ENCODE measurements at places on chromosomes 7 and 10.

DNA sequence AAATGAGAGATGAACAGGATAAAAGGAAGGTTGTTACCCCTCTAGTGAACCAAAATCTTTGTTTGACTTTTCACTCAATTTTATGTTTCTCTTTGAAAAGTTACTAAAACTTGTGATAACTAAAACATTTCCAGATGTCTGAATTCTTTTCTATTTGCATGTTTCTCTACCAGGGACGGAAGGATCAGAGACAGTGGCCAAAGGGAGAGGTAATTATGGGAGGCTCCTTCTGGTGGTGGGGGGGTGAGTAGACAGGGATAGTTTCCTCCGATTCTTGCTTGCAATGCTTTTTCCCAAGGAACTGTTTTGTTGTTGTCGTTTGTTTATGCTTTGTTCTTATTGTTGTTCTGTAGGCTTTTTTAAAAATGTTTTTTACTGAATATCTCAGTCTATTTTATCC, 374.8 kb downstream of the INHBA start:
- H3K4me3 ChIP-seq, result no peak overlapping the region
- DNase-seq, result no peak
- no peak overlapping the region for H3K27ac ChIP-seq
- no peaks in the 10 kb centered on the region for H3K27me3 ChIP-seq

DNA sequence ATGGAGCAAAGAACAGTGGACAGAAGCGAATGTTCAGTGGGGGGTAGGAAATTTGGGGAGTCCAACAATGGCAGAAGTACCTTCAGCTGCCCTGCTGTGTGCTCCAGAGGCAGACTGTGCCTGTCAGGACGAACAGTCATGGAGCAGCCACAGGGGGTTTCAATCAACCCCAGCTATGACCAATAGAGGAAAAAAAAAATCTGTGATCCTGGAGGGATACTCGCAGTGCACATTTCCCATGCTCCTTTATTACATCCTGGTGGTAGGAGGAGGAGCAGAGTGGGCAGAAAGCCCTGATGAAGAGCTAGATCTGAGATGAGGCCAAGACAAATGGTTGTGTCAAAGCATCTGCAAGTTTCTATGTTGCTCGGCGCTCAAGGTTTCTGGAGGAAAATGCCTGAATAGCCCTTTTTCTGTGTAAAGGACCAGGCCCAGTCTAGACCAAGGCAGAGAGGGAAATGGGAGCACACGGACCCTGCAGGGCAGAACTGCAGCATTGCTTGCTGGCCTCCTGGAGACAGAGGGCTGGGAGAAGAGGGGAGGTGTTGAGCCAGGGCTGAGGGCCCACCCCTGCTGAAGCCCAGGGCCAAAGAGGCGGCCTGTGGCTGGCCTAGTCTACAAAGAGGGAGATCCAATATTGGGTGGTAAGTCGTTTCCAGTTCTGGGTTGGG, 201.5 kb downstream of the GRID1 start:
- DNase-seq, result no peak
- no peak overlapping the region for H3K27ac ChIP-seq
- H3K4me3 ChIP-seq, result no peak overlapping the region
- no peaks in the 10 kb centered on the region for H3K27me3 ChIP-seq
- H3K4me1 ChIP-seq, result no peaks in the 10 kb centered on the region

- H3K27me3 ChIP-seq, result no peaks in the 10 kb centered on the region
- no peaks in the 10 kb centered on the region for H3K4me1 ChIP-seq
- H3K4me3 ChIP-seq, result no peak overlapping the region
Observed at GRCh38 chr10:43120116-43120928, 17.9 kb upstream of the CSGALNACT2 start.

DNA sequence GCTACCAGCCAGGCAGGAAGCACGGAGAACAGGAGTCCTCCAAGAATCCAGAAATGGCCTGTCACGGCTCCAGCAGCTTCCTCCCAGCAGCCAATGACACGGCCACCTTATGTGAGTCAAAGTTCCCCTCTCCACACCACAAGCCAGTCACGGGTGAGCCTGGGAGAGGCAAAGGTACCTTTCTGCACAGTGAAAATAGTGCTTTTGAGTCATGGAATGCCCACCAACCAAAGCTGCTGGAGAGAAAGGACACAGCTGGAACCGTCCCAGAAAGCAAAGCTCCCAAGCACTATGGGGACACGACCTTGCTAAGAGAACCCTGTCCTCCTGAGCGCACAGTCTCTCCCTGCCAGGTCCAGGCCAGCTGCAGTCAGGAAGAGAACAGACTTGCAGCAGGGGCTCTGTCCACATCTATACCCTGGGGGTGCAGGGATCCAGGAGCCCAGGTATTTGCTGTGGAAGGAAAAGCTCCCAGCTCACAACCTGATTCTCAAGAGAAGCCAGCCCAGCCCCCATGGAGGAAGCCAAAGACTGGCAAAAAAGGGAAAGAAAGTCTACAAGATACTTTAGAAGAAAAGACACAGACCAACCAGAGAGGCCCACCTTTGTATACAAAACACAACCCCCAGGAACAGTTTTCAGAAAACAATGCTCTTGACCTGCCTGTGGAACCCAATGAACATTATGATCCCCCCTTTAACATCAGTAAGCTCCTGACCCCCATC, 24.4 kb downstream of the C10orf71 start:
- no peak overlapping the region for H3K27ac ChIP-seq
- H3K36me3 ChIP-seq, result no peaks in the 10 kb centered on the region
- no peak for DNase-seq
- H3K27me3 ChIP-seq, result no peaks in the 10 kb centered on the region

- DNase-seq, result no peak
- no peak overlapping the region for H3K27ac ChIP-seq
- peaks cover 49% of the 10 kb centered on the region for H3K4me1 ChIP-seq
- H3K4me3 ChIP-seq, result no peak overlapping the region
- no peaks in the 10 kb centered on the region for H3K36me3 ChIP-seq
Observed at GRCh38 chr10:71231206-71231605, 18.8 kb downstream of the UNC5B start.

GRCh38 chr7:82605247-82605864, 161.8 kb upstream of the CACNA2D1 start:
- no peak overlapping the region for H3K4me3 ChIP-seq
- H3K4me1 ChIP-seq, result no peaks in the 10 kb centered on the region
- H3K27ac ChIP-seq, result no peak overlapping the region
- no peaks in the 10 kb centered on the region for H3K36me3 ChIP-seq
- DNase-seq, result no peak

DNA sequence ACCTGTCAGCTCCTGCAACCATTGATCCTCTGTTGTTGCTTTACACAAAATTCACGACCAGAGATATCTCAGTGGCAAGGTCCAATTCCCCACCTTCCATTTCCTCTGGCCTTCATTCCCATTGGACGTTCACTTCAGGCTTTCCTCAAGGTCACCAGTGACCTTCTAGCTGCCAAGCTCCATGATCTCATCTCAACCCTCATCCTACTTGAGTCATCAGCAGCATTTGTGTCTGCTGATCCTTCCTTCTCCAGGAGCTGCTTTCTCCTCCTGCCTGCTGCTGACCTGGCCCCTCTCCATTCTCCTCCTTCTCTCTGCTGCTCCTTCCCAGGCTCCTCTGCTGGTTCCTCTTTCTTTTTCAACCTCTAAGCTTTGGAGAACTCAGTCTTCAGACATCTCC, 66.2 kb upstream of the C10orf90 start:
- H3K4me1 ChIP-seq, result no peaks in the 10 kb centered on the region
- no peak overlapping the region for H3K27ac ChIP-seq
- DNase-seq, result no peak
- no peaks in the 10 kb centered on the region for H3K36me3 ChIP-seq
- H3K4me3 ChIP-seq, result no peak overlapping the region

GRCh38 chr10:8053446-8054243, 843 bp upstream of the GATA3 start:
- peaks cover 16% of the 10 kb centered on the region for H3K27me3 ChIP-seq
- H3K4me1 ChIP-seq, result peaks cover 33% of the 10 kb centered on the region
- no peaks in the 10 kb centered on the region for H3K36me3 ChIP-seq
- no peak for DNase-seq

GRCh38 chr7:112420236-112420861, 29.9 kb upstream of the IFRD1 start:
- H3K27ac ChIP-seq, result no peak overlapping the region
- H3K4me1 ChIP-seq, result peaks cover 17% of the 10 kb centered on the region
- no peaks in the 10 kb centered on the region for H3K27me3 ChIP-seq
- DNase-seq, result no peak
- H3K36me3 ChIP-seq, result no peaks in the 10 kb centered on the region

GRCh38 chr7:36286226-36286625, 103.4 kb upstream of the ANLN start:
- DNase-seq, result no peak
- no peaks in the 10 kb centered on the region for H3K27me3 ChIP-seq
- no peak overlapping the region for H3K27ac ChIP-seq
- no peaks in the 10 kb centered on the region for H3K36me3 ChIP-seq
- H3K4me1 ChIP-seq, result peaks cover 41% of the 10 kb centered on the region

- no peaks in the 10 kb centered on the region for H3K27me3 ChIP-seq
- no peaks in the 10 kb centered on the region for H3K36me3 ChIP-seq
- H3K4me1 ChIP-seq, result peaks cover 33% of the 10 kb centered on the region
- peak overlapping the region; percentile 87 for H3K27ac ChIP-seq
- H3K4me3 ChIP-seq, result peak overlapping the region; percentile 42
Observed at GRCh38 chr7:95549818-95550529, 46.3 kb downstream of the PDK4 start.

- no peaks in the 10 kb centered on the region for H3K4me1 ChIP-seq
- DNase-seq, result no peak
- H3K4me3 ChIP-seq, result no peak overlapping the region
- no peaks in the 10 kb centered on the region for H3K36me3 ChIP-seq
- H3K27ac ChIP-seq, result no peak overlapping the region
Observed at GRCh38 chr10:11798845-11799735, 24.1 kb upstream of the PROSER2 start.

- peaks cover 13% of the 10 kb centered on the region for H3K27me3 ChIP-seq
- H3K4me1 ChIP-seq, result peaks cover 11% of the 10 kb centered on the region
- H3K36me3 ChIP-seq, result no peaks in the 10 kb centered on the region
- peak overlapping the region; percentile 63 for H3K4me3 ChIP-seq
Observed at GRCh38 chr10:72088889-72089575, 681 bp upstream of the SPOCK2 start.

DNA sequence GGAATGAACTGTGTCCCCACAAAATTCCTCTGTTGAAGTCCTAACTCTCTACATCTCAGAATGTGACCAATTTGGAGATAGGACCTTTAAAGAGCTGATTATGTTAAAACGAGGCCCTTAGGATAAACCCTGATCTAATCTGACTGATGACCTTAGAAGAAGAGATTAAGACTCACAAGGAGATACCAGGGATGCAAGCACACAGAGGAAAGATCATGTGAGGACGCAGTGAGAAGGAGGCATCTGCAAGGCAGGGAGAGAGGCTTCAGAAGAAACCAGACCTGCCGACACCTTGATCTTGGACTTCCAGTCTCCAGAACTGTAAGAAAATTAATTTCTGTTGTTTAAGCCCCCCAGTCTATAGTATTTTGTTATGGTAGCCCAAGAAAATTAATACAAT, 94.9 kb upstream of the ZNF800 start:
- H3K27me3 ChIP-seq, result no peaks in the 10 kb centered on the region
- H3K36me3 ChIP-seq, result no peaks in the 10 kb centered on the region
- DNase-seq, result no peak
- H3K27ac ChIP-seq, result no peak overlapping the region

DNA sequence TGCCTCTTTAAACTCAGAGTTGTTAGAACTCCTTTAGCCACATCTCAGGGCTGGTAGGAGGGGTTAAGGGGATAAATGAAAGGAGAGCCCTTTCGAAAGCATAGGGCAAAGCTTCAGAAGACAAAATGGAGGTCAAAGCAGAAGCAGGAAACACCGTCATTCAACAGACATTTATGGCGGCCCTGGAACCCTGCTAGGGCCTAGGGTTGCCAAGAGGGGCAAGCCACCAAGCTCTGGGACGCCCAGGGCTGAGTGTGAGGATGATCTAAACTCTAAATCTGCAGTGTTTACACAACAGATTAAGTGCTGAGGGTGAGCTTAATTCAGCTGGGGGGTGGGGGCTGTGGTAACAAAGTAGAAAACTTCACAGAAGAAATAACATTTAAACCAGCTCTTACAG, 79.0 kb upstream of the NFE2L3 start:
- H3K4me1 ChIP-seq, result no peaks in the 10 kb centered on the region
- no peaks in the 10 kb centered on the region for H3K36me3 ChIP-seq
- no peak overlapping the region for H3K4me3 ChIP-seq

DNA sequence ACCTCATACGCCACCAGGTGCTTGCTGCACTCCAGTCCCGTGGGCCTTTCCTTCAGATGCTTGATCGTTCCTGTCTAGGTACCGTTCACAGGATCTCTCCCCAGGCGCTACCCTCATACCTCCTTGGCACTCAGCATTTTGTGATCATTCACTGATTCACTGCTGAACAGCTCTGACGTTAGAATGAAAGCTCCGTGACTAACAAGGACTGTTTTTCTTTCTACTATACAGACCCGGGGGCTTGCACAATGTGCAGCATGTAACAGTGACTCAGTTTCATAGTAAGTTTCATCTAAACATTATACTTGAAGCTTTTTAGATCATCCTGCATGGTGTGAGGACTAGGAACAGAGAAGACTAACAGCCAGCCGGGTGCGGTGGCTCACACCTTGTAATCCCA, 20.6 kb downstream of the KIN start:
- H3K27me3 ChIP-seq, result no peaks in the 10 kb centered on the region
- no peak for DNase-seq
- H3K4me3 ChIP-seq, result no peak overlapping the region
- H3K36me3 ChIP-seq, result peaks cover 42% of the 10 kb centered on the region
- no peak overlapping the region for H3K27ac ChIP-seq
